Naive thymus-derived CD4-positive, alpha-beta T cell (primary cell): ENCODE measurements at places on chromosomes 11 and 22. TPM values are rescaled to one million over a fixed set of nuclear protein-coding genes. Genes with fewer than 3 reads are reported as not detected.
A peak's percentile ranks its signal among the peaks of the same experiment; 100 is the strongest.

- no peak for DNase-seq
Observed at GRCh38 chr11:69108559-69108958, 47.2 kb upstream of the SMIM38 start.

DNA sequence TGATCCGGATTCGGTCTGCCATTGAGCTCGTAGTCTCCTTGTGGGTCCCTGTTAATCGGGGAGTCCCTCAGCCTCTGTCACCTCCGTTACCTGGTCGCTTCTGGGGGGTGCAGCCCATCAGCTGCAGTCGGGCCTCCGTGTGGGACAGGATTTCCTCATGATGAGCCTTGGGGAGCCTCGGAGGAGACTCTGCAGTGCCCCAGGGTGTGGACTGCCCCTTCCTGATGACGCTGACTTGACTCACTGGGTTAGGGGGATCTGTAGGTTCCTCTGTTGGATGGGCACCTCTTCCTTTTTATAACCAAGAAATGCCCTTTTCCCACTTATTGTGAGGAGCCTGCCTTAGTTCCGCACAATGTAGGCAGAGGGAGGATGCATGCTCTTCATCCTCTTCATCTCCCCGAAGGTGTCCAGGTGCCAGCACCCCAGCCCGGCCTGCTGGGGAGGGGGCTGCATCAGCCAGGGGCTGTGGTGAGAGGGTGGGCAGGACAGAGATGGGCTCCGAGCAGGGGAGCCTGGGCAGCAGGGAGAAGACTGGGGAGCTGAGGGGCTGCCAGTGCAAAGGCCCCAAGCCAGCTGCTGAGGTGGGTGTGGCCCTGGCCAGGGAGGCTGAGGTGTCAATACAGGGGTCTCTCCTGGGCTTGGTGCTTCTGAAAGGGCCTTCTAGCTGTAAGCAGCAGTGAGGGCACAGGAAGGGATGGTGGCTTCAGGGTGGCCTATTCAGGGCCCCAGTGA lies 13.5 kb upstream of the TTLL8 start:
- no peak for DNase-seq

The SMIM35 gene
- 0.18 TPM for polyA plus RNA-seq

DNA sequence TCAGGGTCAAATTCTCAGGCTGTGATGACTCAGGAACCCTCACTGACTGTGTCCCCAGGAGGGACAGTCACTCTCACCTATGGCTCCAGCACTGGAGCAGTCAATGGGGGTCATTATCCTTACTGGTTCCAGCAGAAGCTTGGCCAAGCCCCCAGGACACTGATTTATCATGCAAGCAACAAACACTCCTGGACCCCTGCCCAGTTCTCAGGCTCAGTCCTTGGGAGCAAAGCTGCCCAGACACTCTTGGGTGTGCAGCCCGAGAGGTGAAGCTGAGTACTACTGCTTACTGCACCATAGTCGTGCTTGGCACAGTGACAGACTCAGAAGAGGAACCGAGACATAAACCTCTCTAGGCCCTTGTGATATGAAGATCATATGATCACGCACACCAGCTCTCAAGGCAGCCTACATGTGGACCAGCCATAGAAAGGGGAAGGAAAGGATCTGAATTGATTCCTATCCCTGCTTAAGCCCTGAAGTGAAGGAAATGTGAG lies 58.2 kb downstream of the ZNF280B start:
- no peak for DNase-seq

DNA sequence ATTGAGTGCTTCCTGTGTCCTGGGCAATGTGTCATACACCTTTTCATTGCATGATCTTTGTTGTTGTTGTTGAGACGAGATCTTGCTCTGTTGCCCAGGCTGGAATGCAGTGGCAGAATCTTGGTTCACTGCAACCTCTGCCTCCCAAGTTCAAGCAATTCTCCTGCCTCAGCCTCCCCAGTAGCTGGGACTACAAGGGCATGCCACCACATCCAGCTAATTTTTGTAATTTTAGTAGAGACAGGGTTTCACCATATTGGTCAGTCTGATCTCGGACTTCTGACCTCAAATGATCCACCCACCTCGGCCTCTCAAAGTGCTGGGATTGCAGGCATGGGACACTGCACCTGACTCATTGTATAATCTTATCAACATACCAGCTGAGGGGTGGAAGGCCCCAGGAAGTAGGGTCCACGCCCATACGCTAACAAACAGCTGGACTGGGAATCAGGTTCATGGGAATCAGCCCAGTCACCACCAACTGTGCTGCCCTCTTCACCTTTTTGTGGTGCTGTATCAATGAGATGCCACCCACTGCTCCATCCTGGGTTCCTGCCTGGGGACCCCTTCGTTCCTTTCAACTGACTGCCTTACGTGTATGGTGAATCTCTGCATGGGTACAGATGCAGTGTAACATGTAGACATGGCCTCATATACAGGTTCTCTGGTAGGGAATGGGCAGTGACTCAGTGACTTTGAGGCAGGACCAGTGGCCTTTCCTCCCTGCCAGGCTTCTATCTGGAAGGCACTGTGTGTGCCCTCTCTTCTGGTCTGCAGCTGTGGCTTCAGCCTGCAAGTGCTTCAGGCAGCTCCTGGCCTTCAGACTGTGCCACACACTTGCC lies 32.5 kb upstream of the YWHAH start:
- DNase-seq: no peak

- no peak for DNase-seq
Observed at GRCh38 chr11:16612566-16613261, 125.7 kb upstream of the C11orf58 start.

DNA sequence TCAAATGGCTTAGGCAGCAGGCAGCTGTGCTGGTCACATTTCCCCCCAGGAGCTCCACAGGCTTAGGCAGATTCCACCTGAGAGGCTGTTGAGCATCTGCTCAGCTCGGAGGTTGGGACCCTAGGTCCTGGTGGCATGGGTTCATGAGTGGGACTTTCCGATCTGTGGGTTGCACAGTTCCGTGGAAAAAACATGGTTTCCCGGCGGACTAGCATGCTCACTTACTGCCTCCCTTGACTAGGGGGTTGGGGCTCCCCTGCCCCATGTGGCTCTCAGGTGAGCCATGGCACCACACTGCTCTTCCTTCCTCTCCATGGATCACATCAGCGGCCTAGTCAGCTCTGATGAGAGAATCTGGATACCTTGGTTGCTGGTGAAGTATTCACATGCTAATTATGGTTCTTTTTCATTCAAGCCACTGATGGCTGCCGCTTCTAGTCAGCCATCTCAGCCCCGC lies 685.1 kb downstream of the METTL15 start:
- DNase-seq: no peak

The GPHA2 gene
- not detected for polyA plus RNA-seq

DNA sequence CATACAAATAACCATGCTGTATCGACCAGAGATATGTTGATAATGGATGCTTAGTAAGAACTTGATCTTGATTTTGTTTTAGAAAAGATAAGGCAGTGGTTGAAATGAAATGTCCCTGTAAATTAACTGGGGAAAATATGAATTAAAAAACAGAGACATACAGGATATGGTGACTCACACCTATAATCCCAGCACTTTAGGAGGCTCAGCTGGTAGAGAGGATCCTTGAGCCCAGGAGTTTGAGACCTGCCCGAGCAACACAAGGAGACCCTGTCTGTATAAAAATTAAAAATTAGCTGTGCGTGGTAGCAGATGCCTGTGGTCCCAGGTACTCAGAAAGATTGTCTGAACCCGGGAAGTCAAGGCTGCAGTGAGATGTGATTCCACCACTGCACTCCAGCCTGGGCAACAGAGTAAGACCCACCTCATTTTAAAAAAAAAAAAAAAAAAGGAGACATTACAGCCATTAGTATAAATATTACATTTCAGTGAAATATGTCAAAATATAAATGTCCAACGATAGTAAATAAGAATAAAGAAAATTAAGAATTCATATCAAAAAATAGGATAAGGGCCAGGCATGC lies 4.6 kb downstream of the PICALM start:
- no peak for DNase-seq

DNA sequence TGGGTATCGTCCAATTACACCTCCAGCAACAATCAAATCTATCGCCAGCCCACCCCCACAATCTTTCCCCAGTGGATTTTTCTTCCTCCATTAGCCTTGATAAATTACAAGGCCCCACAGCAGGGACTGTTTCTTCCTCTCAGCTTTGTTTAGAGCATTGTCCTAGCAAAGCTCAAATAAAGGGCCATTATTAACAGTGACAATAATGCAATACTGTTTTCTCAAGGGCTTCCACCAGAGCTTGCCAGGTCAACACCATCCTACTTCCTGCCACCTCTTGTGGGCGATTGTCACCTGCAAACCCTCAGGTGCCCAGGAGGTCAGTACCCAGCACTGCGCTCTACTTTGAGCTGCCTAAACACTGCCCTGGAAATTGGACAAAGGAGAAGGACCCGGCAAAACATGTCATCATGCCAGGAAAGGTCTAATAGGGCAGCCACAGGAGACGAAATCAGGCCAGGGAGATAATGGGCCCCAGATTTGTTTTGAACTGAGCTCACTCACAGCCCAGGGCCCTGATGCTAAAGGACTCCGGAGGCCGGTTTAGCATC lies 95.2 kb downstream of the ABTB2 start:
- no peak for DNase-seq

- no peak for DNase-seq
Observed at GRCh38 chr22:50473088-50473487, 1.7 kb downstream of the SBF1 start.

GRCh38 chr11:95516786-95517185 lies 272.8 kb downstream of the FAM76B start:
- no peak for DNase-seq

The TIMM10B gene
- 38.8 TPM for polyA plus RNA-seq

- no peak for DNase-seq
Observed at GRCh38 chr11:93054881-93055280, 85.4 kb downstream of the MTNR1B start.

GRCh38 chr11:1202776-1203504 lies 19.9 kb upstream of the MUC5B start:
- DNase-seq: peak; percentile 34

DNA sequence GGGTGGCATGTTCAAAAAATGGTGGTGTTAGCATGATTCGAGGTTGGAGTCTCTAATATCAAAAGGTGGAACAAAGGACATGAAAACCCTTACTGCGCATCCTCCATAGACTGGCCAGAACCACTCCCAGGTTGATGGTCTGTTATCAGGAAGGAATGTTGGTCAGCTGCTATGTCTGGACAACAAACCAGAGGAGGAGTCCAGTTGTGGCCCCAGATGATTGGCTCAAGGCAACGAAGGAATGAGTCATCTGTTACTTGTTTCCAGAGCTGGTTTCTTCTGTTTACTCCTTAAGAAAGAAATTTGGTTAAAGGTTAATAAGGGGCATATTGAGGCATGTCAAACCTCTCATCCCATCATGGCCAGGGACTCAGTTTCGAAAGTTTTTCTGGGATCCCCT lies 56.8 kb upstream of the GRIA4 start:
- DNase-seq: no peak

The POLA2 gene
- 9.0 TPM for polyA plus RNA-seq

The YAP1 gene
- polyA plus RNA-seq: not detected

The PGA3 gene
- not detected for polyA plus RNA-seq

DNA sequence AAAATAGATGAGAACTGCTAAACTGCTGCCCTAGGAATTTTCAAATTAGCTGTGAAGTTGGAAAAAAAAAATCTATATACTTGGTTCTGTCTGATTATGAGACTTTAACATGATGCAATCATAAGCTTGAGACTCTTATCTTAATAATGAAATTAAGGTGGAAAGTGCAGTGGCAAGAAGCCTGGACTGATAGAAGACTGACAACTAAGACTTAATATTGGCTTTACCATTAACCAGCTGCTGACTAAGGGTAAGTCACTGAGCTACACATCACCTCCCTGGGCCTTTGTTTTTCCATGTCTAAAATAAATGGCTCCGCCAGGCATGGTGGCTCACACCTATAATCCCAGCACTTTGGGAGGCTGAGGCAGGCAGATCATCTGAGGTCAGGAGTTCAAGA lies 56.9 kb downstream of the SLC35F2 start:
- no peak for DNase-seq

DNA sequence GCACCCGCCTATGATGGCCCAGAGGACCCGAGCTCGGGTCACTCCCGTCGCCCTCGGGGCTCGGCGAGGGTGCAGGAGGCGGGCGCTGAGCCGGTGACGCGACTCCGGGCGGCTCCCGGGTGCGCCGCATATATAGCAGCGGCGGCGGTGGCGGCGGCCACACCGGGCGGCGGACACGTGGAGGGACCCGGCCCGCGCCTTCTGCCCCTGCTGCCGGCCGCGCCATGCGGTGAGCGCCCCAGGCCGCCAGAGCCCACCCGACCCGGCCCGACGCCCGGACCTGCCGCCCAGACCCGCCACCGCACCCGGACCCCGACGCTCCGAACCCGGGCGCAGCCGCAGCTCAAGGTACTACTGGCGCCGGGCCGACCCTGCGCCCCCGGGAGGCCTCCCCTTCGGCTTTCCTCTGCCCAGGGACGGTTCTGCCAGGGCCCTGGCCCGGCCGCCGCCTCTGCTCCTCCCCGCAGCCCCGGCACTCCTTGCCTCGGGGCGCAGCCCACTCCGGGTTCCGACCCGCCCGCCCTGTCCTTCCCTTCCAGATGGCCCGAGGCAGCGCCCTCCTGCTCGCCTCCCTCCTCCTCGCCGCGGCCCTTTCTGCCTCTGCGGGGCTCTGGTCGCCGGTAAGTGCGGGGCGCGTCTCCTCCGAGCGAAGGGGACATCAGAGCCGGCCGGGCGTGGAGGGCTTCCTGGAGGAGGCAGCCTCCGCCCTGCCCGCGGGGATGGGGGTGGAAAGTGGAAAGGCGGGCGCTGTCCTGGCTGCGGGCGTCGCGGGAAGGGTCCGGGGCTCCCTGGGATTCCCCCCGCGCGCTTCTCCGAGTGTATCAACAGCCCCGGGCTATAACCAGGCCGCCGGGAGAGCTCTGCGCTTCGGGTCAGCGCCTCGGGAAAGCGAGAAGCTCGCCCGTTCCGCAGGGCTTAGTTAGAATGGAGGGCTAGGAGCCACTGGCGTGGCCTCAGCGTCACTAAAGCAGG lies at the start of gene GAL:
TSS of gene GAL (plus strand) at position 160 of the 972 bp plus-strand sequence. CDS start at position 540, 380 bp downstream.
- no peak for DNase-seq

The POTEH gene
- not detected for polyA plus RNA-seq
